ENCODE measurements at places on chromosomes 16 and 17.

- DNase-seq: no peak
Measured at GRCh38 chr17:49906531-49907136, 58.8 kb upstream of the TAC4 start.

DNA sequence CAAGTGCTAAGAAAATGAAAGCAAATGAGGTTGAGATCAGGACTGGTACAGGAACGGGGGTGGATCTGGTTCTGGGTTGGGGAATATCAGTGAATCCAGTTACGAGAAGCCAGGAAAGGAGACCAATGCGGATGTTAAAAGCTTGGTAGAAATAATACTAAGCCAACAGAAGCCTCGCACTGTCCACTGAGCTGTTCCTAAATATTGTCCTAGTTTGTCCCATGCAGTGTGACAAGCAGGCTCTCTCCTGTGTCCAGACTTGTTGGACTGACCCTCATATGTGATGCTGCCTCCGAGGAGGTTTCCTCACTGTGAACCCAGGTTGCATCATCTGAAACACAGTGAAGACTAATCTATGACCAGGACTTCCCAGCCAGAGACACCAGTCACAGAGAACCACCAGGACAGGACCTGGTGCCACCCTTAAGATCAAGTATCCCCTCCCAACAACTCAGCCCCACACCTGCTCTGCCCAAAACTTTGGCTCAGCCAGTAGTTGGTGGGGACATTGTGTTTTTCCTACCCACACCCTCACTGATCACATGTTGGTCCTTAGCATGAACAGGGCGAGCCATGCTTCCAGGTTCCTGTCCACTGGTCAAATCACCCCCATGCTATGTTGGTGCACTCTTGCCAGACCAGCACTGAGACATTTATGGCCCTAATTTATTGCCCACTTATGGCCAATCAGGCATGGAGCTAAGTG lies 32.7 kb upstream of the SCNN1B start:
- DNase-seq: no peak

DNA sequence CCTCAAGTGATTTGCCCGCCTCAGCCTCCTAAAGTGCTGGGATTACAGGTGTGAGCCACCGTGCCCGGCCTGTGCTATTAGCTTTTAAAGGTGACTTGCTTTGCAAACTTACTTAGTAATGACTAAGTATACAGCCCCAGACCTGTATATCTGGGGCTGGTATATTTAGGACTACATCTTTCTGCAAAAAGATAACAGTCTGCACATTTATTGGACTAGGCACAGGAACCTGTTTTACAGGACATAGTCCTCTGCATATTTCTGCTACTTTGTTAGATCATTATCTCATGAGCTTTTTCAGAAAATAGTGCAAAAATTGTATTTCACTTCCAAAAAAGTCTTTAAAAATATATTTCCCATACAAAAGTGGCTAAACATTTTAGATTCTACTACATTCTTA lies 1.3 kb downstream of the KRT24 start:
- no peak for DNase-seq

GRCh38 chr17:73612031-73612472 lies 32.2 kb downstream of the SDK2 start:
- DNase-seq: no peak

DNA sequence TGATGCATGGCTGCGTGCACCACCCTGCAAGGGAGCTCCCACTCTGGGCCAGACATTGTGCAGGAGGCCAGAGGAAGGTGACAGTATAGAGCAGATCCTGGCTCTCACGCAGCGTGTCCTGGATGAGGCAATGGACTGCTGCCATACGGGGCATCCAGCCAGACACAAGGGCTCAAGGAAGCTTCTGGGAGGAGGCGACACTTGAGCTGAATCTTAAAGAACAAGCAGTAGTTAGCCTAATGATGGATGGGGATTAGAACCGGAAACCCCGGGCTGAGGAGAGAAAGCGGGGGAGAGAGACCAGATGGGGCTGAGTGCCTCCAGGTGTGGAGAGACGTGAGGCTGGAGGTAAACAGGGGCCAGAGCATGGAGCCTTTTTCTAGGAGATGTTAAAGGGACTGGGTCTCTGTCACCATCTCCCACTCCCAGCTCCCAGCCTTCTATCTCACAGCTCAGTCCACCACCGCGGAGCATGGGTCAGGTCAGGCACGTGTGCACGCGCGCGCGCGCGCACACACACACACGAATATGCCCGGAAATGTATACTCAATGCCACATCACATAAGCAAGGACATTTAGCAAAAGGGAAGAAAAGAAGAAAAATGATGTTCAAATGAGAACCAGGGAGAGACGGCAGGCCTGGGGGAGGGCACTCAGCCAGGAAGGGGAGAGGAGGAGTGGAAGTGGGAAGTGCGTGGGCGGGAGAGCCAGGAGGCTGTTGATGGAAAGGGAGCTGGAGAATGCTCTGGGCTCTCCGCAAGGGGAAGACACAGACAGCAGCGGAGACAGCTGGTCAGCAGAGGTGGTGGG lies 46.3 kb downstream of the CCDC42 start:
- no peak for DNase-seq

- DNase-seq: peak; percentile 17
Measured at GRCh38 chr17:74677558-74678466, 34.9 kb downstream of the CD300LF start.

- no peak for DNase-seq
Measured at GRCh38 chr17:1880851-1881630, 51.2 kb downstream of the RPA1 start.

- no peak for DNase-seq
Measured at GRCh38 chr17:17758941-17759563, 77.7 kb downstream of the SREBF1 start.

- peak; percentile 55 for DNase-seq
Measured at GRCh38 chr17:77465358-77466041, 324.7 kb downstream of the SEC14L1 start.

DNA sequence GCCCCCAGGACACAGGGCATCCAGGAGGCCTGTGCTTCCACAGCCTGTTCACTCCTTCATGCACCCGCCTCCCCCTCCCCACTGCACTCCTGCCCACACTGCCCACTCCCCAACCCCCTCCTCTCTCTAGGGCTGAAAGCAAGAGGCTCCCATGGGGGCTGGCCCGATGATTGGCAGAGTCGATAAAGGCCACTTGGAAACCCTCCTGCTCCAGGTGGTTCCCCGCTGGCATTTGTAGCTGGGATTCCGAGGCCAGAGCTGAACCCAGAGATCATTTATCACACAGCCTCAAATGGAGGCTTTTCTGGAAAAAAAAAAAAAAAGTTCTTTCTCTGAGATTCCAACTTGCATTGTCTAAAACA lies 74.1 kb downstream of the SREBF1 start:
- no peak for DNase-seq

DNA sequence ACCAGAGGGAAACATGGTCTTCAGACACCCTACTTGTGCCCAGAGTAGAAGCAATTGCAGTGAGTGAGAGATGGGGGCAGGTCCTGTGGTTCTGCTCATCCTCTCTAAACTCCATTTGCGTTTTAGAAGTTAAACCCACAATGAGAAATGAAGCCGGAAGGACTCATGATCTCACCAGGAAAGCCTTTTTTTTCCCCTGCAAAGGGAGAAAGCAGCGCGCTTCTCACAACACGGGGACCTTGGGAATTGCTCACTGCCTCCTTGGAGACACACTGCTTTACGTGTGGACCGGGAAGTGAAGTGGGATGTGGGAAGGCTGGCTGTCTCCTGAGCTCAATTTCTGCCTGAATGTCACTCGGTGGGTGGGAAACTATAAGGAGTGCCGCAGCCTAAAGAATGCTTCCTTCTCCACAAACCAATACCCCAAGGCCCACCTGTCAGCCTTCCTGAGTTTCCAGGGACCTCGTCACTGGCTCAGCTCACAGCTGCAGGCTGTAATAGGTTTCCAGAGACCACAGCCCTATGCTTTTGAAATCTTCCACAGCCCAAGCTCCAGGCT lies 365.4 kb downstream of the XYLT1 start:
- DNase-seq: no peak

DNA sequence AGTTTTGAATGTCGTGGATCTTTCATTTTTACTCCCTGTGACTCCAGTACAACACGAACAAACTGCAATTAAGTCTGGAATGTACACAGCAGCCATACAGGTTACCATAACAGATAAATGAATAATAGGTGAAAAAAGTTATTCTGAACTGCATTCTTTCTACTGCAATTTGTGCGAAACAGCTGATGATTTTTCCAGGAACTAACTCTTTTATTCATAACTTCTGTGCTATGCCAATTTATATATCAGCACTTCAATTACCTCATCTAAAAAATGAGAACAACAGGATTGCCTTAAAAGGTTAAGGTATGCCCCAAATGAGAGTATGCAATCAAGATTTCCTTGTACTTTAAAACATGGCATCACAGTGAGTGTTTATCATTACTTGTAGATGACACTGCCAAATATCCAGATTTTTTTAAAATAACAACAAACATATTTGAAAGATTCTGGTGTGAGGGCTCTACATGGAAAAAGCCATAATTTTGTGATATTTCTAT lies 238.9 kb downstream of the CDH8 start:
- no peak for DNase-seq

DNA sequence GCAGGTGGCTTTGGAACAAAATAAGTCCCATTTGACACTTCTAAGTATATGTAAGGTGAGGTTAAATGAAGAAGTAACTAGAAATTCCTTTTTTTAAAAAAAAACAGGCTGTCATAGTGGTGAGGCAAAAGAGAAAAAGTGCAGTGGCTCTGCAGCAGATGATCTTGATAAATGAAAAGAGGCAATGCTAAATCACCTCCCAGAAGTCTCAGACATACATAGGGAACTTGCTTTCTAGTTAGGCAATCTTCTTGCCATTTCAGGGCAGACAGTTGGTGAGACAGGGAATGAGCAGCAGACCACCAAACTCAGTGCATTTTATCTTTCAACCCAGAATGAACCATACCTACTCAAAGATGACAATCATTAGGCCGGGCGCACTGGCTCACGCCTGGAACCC lies 90.8 kb downstream of the MYO1D start:
- no peak for DNase-seq

GRCh38 chr16:52812678-52813556 lies 239.8 kb downstream of the CHD9NB start:
- peak; percentile 75 for DNase-seq

GRCh38 chr16:50396761-50397535 lies 28.2 kb upstream of the BRD7 start:
- peak; percentile 100 for DNase-seq

GRCh38 chr17:58039975-58040374 lies 32.9 kb upstream of the SRSF1 start:
- peak; percentile 92 for DNase-seq

GRCh38 chr17:35161281-35161761 lies 13.7 kb downstream of the UNC45B start:
- DNase-seq: peak; percentile 22

DNA sequence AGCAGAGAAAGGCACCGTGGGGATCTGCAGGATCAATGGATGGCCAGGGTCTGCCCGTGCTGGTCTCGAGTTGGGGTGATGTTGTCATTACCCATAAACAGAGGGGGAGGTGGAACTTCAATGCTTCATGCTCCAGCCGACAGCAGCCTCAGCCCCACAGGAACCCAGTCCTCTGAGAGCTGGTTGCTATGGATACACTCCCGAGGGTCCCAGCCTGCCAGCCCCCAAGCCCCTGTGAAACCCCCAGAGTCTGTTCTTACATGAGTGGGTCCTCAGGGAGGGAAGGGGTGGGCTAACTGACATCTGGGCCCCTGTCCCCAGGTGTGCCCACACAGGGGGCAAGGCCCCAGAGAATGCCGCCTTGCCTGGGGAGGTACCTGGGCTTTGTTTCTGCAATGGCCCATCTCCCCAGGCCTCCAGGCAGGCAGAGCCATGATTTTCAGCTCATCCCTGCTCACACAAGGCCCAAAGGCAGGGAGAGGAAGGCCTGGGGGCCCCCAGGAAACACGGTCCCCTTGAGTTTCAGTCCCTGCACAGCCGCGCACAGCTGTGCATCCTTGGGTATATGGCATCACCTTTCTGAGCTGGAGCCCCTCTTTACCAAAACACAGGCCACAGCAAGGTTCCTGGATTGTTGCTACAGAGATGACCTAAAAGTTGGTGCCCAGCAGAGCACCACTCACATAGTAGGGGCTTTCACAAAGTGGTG lies 223.7 kb downstream of the ZNF423 start:
- DNase-seq: no peak

DNA sequence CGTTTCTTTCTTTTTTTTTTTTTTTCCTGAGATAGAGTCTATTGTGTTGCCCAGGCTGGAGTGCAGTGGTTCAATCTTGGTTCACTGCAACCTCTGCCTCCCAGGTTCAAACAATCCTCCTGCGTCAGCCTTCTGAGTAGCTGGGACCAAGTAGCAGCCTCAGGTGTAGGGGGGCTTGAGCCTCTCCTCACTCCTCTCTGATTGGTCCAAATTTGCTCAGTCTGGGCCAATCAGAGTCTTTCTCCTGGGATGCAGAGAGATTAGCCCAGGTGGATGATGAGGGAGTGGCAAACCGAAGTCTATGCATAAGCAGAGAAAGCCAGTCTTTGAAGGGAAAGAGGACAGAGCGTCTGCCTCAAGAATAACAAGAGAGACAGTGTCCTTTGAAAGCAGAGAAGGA lies 99.0 kb downstream of the BMERB1 start:
- DNase-seq: no peak

GRCh38 chr16:53081686-53082407 lies 27.1 kb downstream of the CHD9 start:
- DNase-seq: no peak

GRCh38 chr17:47700471-47701449 lies 6.8 kb downstream of the TBKBP1 start:
- no peak for DNase-seq

DNA sequence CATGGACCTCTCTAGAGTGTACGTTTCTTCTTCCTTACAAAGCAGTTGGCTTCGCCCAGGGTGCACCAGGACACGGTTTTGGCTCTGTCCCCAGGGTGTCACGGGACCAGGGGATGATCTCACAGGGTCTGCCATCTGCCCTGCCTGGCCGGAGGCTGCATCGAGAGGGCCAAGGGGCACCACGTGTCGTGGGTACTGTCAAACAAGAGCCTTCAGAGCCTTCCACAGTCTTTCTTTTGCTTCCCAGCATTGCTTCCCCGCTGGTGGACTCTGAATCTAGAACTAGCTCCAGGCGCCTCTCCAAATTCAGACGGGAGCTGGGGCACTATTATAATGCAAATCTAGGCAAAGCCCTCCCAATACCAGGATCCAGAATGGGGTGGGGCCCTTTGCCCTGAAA lies 47.9 kb downstream of the MAPT start:
- DNase-seq: no peak

DNA sequence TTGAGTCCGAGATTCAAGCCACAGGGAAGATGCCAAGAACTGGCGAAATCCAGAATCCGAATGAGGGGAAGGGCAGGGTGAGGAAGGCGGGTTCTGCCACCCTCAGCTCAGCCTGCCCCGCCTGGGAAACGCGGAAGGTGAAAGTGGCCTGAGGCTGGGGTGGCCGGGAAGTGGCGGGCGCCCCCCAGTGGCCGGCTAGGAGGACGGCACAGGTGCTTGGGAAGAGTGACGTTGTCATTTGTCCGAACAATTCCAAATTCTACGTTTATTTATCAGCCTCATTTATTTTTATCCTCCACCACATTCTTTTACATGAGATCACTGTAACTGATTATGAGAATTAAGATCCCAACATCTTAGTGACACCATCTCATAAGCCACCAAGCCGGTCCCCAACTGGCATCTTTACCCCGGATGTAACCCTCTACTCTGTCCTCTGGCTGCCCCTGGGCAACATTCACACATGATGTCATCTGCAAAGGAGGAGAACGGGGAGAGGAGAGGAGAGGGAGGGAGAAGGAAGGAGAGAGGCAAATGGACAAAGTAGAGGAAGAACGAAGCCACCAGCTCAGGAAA lies 21.3 kb downstream of the SRCIN1 start:
- DNase-seq: peak; percentile 32

All from bronchial epithelial cell (primary cell).